ENCODE measurements at places on chromosomes 13 and 19. TPM values are rescaled to one million over a fixed set of nuclear protein-coding genes. Genes with fewer than 3 reads are reported as not detected.

DNA sequence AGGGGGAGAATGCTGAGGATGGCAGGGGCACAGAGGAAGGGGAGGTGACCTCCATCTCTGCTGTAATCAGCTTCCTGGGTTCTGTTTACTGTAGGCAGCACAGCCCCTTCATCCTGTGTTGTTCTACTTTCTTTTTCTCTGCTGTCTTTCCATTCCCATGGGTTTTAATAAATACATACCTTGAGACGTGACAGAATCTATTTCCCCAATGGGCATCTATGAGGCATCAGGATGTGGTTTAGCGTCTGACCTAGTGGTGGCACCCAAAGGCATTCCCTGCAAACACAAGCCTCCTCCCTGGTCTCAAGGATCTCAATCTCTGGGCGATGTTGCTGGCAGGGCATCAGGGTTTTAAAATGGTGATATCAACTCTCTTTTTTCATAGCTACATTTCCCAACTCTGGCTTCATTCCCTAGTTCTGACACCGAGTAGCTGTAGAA, 60.8 kb downstream of the ALOX5AP start:
- DNase-seq: no peak

DNA sequence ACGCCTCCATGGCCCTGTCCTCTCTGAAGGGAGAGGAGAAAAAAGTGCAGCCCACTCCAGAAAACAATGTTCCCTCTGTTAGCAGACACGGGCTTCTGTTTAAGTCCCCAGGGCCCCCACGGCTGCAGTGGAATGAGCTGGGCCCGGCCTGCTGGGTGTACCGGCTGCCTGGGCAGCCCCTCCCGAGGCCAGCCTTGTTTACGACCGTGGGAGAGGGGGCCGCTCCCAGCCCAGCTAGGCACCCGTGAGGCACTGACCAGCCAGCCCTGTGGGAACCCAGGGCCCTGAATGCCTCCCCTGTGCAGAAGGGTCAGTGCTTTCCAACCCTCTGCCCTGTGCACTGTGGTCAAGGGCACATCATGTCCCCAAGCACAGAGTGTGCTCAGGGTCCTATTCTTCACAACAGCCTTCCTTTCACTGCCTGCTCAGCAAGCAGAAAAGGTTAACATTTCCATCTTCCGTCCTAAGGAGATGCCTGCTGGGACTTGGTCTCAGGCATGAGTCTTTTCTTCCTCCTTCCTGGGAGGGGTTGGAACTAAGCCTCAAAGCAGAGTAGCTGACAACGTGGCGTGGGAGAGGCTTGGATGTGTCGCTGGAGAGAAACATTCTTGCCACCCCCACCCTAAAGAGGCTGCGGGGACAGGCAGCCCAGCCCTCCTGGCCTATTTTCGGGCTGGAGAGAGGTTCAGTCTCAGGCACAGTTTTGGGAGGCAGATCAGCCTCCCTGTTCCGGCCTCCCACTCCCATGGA, 90.1 kb downstream of the RGCC start:
- DNase-seq: no peak

DNA sequence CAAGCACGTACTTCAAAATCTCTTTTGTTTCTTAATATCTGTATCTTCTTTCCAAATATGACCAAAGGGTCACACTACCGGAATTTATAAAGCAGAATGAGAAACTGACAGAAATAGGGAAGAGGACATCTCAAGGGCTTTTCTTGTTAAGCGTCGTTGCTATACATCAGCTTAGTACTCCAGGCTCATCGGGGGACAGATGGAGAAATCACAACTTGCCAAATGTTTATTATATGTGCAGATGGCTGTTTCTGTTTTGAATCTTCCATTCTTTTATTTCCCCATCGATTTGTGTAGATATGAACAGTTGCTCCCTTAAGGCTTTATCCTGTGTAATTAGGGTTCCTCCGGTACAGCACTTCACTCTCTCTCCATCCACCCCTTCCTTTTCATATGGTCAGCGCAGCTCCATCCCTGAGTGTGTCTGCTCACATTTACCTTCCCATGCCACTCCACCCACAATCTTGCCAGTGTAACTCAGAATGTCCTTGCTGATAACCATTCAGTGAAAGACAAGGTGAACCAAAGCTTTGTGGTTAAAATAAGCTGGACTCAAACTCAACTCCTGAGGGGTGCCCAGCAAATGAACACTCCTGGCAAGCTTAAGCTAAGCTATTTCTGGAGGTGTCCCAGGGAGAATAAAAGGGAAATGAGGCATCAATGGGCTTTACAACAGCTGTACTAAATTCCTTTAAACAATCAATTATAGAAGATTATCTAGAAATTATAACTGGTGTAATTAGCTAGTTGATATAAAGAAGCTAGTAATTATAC, 51.3 kb downstream of the TBC1D4 start:
- no peak for DNase-seq

GRCh38 chr19:10523135-10523636, 5.9 kb upstream of the S1PR5 start:
- DNase-seq: no peak

DNA sequence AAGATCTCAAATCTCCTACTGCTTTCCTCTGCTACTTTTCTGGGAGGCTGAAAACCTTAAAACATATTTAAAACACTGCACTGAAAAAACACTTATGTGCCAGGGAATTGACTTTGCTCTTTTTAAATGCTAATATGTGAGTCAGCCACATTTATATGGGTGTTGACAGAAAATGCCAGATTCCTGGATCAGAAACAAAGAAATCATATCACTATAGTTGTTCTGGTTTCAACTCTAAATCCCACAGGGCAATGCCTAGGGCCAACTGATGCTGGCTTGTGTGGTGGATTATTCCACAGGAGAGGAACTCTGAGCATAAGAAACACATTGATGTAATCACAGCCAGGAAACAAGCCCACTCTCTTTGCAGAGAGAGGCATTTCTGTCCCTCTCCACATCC, 1439.0 kb upstream of the SPRY2 start:
- no peak for DNase-seq

DNA sequence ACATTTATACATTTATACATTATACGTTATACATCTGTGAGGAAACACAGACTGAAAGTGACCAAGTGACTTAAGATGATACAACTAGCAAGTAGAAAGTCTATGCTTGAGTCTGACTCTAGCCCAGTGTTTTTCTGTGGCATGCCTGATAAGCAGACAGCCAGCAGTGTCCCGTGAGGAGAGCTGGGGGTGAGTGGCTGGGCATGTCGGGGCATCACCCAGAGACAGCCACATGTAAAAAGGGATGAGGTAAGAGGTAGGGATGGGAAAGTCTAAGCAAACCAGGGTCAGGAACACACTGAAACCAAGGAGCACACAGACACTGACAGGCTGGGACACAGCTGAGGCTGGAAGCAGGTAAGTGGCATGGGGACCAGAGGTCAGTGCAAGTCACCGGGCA, 333.2 kb downstream of the FOXO1 start:
- no peak for DNase-seq

- no peak for DNase-seq
These were observed 7.0 kb upstream of the SPACA6 start for GRCh38 chr19:51686171-51686570.

DNA sequence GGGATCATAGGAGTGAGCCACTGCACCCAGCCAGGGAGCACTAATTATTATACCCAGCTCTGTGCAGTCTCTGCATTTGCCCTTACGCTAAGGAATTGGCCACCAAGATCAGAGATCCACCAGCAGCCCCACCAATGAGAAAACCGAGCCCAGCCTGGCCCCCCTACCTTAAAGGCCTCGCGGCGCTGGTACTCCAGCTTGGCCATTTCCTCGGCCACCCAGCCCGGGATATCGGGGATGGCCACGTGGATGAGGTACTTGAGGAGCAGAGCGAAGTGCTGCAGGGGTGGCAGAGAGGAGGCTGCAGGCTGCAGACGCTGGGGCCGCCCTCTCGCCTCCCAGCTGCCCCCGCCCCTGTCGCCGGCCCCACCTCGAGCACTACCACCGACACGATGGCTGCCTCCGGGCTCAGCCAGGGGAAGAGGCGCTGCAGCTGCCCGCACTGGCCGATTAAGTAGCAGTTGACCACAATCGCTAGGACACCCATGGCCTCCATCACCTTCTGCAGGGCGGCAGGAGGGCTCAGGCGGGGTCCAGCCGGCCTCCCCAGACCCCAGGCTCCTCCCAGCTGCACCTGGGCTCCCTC, 7.5 kb downstream of the ANO8 start:
- peak; percentile 54 for DNase-seq

DNA sequence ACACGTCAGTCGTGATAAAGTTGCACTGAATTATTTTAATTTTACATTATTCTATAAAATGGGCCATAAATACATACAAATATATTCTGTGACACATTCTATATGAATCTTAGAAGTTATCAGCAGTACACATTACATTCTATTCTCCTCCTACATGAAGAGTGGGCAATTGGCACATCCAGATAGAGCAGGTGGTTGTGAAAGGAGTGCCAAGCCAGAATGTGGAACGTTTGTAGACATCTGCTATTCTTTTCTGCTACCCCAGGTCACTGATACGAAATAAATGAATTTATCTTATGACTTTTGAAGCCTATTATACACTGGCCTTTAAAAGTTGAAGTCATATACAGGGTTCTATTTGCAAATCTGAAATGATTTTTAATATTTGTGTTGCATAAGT, 373.2 kb downstream of the PCDH17 start:
- no peak for DNase-seq

- DNase-seq: no peak
These were observed 146.5 kb downstream of the PCCA start for GRCh38 chr13:100235311-100235901.

GRCh38 chr13:99161512-99161911, 39.1 kb upstream of the UBAC2 start:
- no peak for DNase-seq

DNA sequence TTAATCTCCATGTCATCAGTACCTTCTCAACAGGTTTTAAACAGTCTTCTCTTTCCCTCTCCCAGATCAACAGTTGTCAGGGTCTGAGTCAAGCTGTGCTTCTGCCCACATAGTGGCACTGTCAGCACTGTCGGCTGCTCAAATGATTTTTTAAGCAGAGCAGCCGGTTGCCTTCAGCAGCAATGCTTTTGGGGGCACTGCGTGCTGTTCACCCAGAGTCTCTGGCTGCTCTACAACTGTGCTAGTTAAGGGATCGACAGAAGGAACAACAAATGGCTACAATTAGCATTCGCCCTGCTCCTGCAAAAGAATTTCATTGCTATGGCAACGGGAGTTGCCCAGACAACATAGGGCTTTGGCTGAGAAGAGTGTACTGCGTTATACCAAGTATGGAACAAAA, 412.9 kb downstream of the DIAPH3 start:
- no peak for DNase-seq

Gene RUBCNL
- total RNA-seq: 32.6 TPM

Gene IGSF23
- not detected for total RNA-seq

Gene LGALS7
- total RNA-seq: not detected

Gene PLEKHA4
- total RNA-seq: 30.2 TPM

Gene ZNF649
- total RNA-seq: 9.0 TPM

Gene CPAMD8
- total RNA-seq: 3.1 TPM

Gene CYP2S1
- 9.1 TPM for total RNA-seq

All from mucosa of descending colon (tissue), 3 donors.